ENCODE measurements at places on chromosomes 11 and 22.

- DNase-seq: no peak
Measured at GRCh38 chr11:75023446-75024067, 34.8 kb downstream of the NEU3 start.

DNA sequence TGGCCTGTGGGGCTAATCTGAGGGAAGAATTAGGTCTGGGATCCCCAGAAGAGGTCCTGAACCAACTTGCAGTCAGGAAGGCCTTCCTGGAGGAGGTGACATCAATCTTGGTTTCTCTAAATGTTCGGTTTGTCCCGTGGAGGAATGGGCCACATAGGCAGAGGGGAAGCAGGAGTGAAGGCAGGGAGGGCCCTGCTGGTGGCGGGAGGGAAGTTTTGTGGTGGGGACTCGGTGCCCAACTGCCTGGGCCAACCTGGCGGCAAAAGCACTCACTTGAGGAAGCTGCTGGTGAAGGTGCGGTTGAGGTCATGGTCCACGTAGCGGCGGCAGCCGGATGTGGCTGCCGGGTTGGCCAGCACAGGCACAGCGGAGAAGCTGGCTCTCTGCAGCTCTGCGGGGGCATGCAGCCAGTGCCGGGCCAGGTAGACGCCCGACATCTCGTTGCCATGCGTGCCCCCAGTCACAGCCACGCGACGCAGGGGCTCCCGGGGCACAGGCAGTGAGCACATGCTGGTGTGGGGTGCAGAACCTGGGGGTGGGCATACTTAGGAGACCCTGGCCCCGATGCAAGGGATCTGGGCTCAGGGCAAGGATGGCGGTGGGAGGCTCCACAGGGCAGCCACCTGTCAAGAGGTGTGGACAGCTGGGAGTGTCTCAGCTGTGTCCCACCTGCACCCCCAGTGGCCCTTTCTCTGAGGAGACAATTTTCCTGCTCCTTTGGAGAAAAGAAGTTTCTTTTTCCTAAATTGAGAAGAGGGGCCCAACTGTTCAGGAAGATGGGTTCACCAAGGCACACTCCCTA is 3.8 kb downstream of the ACY3 start:
- no peak for DNase-seq

- DNase-seq: no peak
Measured at GRCh38 chr22:23520863-23521440, 59.1 kb downstream of the IGLL1 start.

GRCh38 chr11:63505857-63506528 is at the start of gene LGALS12:
Gene LGALS12 (plus strand): TSS chr11:63506084. CDS start chr11:63506459, 375 bp downstream.
- DNase-seq: no peak

DNA sequence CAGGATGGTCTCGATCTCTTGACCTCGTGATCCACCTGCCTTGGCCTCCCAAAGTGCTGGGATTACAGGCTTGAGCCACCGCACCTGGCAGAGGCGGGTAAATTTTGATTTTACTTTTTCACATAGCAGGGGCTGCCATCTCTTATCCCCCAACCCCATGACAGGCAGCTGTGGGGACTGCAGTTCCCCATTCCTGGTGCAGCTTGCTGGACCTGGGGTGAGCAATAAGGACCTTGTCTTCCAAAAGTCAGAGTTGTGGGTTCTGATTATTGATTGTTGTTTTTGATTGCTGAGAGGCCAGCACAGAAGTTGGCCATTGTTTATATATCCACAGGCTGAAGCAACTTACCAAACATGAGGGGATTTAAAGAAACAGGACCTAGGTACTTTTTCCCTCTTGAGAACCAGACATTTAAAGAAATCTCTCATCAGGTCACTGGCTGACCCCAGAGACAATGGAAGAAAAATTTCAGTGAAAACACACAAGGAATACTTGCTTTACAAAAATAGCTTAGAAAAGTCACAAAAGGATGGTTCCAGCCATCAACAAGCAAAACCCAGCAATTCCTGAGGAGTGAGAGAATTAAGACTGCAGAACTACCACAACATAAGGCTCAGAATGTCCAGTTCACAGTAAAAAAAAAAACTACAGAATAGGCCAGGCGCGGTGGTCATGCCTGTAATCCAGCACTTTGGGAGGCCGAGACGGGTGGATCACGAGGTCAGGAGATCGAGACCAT is 22.0 kb upstream of the MAPK1 start:
- no peak for DNase-seq

- no peak for DNase-seq
Measured at GRCh38 chr11:32775908-32776307, 18.6 kb downstream of the CCDC73 start.

- no peak for DNase-seq
Measured at GRCh38 chr11:80451105-80451504, 1010.3 kb upstream of the TENM4 start.

DNA sequence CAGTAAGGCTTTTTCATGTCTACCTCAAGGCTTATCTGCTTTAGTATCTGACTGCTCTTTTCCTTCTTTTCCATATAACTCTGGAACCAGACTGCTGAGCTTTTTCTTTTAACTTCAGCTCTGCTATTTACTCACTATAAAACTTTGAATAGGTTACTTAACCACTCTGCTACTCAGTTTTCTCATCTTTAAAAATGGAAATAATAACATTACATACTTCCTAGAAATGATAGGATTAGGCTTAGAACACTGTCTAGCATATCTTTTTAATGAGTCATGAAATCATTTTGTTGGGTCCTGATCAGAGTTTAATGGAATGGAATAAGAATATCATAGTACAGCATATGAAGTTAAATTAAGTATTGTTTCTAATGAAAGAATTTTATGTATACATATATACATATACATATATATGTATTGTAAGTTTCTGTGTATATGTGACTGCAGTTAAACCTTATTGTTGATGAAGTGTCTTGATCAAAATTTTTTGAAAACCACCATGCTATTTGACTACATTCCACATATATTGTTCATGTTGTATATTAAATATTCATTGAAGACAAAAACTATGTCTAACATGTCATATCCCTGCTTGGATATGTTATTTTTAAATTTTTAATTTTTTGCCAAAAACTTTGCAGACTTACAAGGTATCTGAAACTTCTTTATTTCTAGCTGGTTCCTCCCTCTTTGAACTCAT is 120.2 kb downstream of the METTL15 start:
- DNase-seq: no peak

DNA sequence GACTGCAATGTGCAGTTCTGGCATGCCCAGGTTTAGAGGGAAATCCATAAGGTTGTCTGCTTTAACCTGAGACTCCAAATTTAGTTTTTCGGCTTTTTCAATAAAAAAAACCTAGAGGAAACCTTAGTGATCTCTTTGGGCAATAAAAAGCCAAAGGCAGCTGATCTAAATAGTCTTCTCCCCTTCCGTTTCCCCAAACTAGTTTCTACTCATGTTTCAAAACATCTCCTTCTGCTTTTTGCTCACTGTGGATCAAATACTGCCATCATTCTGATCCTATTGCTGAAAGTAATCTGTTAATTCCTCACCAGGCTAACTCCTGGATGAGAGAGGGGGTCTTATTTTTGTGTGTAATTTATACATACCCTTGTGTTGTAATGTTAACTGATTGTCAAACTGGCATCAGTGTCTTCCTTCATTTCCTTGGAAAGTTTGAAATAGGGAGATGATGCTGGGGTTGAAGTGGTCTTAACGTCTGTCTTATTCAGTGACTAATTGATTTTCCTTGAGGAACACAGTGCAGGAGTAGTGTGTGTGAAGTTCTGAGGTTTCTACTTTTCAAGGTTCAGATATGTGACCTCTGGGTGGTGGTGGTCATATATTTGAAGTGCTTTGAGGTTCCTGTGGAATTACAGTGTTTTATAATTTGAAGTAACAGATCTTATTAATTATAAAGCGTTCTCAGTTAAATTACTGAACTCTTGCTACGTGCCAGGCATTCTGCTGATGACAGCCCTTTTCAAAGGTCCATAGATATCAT is 55.0 kb downstream of the ARHGAP42 start:
- no peak for DNase-seq

- DNase-seq: no peak
Measured at GRCh38 chr11:113481672-113482071, 6.5 kb upstream of the DRD2 start.

DNA sequence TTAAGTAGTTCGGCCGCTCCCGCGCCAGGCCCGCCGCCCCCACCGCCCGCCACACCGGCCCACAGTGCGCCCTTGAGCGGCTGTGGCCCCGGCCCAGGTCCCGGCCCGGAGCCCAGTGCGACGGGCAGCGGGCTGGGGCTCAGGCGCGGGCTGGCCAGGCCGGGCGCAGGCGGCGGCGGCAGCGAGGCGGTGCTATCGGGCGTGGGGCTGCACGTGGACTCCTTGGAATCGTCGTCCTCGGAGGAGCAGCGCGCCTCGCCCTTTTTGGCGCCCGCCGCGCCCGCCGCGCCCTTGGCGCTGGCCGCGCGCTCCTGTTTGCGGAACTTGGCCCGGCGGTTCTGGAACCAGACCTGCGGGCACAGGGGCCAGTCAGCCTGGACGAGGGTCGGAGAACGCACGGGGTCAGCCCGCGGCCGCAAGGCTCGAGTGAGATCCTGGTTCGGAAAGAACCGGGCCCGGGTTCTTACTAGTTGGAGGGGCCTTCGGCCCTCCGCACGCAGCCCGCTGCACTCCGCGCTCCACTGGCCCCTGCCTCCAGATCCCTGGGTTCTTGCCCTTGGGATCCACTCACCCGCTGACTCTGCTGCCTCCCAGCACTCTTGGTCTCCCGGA is 4.0 kb downstream of the PHOX2A start:
- DNase-seq: no peak

- no peak for DNase-seq
Measured at GRCh38 chr11:72743321-72744221, 8.6 kb downstream of the ARAP1 start.

GRCh38 chr22:42544686-42545085 is 9.1 kb upstream of the SERHL2 start:
- no peak for DNase-seq

- DNase-seq: no peak
Measured at GRCh38 chr11:130787092-130787616, 129.1 kb downstream of the SNX19 start.

DNA sequence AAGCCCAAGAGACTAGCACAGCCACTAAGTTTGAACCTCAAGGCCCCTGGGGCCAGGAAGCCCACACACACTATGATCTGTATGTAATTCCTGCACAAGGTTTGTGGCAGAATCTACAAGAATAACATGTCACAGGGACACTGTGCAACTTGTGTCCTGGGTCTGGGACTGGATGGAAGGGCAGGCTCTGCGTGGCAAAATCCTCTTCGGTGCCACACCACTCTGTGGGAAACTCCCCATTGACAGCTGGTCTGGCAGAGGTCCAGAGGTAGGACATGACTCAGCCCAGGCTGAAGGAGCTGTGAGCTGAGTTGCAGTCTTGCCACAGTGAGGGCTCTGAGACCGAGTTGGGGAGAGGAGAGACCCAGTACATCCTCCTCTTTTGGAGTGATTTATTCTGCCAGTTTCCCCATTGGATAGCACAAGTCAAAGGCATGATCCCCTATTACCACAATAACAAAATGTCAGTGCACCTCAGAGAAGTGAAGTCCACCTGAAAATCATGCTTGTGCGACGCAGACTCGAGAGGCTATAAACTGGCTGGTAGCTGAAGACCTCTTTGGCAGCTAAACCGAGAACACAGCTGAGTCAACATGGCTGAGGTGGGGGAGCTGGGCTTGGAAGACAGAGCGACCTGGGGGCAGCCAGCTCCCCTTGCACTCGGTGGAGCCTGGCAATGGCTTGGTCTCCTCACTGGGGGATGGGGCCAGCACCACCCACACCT is 23.3 kb upstream of the SERPIND1 start:
- no peak for DNase-seq

- no peak for DNase-seq
Measured at GRCh38 chr11:65622011-65622410, 6.4 kb downstream of the PCNX3 start.

DNA sequence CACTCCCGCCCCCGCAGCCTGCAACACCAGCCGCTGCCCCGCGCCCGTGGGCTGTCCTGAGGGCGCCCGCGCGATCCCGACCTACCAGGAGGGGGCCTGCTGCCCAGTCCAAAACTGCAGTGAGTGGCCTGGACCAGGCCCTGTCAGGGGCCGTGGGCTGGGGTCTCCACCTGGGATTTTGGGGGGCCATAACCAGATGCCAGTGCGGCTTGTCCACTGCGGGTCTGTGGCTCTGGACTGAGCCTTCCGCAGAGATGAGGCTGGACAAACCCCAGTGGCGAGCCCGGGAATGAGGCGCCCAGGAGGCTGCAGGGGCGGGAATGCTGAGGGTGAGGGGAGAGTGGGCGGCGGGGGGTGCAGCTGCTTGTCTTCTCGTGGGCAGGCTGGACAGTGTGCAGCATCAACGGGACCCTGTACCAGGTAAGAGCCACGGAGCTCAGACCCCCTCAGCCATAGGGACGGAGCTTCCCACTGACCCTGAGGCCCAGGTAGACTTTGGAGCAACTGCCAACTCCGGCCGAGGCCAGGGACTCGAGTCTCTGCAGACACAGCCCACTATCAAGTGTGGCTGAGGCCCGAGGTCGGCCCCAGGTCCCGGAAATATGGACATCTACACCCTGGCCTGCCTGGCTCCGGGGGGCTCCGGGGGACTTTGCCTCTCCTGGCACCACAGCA is 24.8 kb upstream of the MUC5B start:
- DNase-seq: no peak

DNA sequence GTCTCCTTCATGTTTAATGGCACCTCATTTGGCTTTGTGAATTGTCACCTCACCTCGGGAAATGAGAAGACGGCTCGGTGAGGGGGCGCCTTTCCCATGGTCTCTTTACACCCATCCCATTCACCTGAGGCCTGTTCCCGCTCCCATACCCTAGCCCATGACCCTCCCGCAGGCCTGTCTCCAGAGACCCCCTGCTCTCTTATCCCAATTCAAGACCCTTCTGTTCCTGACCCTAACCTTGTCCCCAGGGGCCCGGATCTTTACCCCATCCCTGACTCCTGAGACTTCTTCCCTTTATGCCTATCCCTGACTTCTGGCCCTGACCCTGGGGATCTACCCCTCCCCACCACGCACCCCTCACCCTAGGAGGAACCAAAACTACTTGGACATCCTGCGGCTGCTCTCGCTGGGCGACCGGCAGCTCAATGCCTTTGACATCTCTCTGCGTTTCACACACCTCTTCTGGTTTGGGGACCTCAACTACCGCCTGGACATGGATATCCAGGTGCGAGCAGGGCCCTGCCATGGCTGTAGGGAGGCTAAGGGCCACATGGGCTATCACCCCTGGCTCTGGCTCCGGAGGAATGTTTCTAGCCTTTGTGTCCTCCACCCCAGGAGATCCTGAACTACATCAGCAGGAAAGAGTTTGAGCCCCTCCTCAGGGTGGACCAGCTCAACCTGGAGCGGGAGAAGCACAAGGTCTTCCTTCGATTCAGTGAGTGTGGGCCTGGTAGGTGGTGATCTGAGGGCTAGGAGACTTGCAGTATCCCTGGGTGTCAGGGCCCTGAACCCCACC is 7.9 kb downstream of the INPPL1 start:
- DNase-seq: no peak
